ENCODE measurements at places on chromosomes 7 and 10.

- DNase-seq = no peak
These were observed 8.7 kb upstream of the OGA start for GRCh38 chr10:101826852-101827434.

DNA sequence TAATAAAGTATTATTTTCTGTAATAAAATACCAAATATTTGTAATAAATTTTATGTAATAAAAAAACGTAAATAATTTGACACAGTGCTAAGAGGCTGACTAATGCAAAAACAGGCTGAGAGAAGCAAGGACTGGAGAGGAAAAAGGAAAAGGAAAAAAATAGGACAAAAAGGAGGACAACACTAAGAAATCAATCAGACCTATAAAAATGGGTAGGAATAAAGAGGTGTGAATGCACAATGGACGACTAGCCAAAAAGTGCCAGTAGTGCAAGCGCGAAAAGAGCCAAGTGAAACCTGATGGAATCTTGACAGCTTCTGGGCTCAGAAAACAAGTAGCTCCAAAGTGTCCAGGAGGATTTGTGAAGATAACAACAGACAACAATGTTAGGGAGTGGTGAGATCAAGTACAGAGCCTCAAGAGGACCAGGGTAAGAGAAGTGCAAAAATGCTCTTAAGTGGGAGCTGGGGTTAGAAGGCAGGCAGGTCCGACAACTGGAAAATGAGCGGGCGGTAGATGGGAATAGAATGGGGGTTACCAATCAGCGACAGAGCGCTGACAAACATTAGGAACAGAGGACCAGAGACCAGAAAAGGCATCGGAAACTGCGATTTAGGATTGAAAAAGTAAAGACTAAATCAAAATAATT lies 1.2 kb downstream of the BRAF start:
- DNase-seq = peak; percentile 22

- DNase-seq = no peak
These were observed 1.7 kb upstream of the SH2B2 start for GRCh38 chr7:102284891-102285539.

- DNase-seq = no peak
These were observed 188.4 kb downstream of the PPP1R17 start for GRCh38 chr7:31875424-31875823.

- DNase-seq = no peak
These were observed 178.6 kb downstream of the CXCL12 start for GRCh38 chr10:44206127-44206818.

GRCh38 chr7:97873606-97874005 lies 1.4 kb upstream of the ASNS start:
- DNase-seq = no peak
